ENCODE measurements at places on chromosomes 7 and 10. TPM values are rescaled to one million over a fixed set of nuclear protein-coding genes. Genes with fewer than 3 reads are reported as not detected.

KIF11 gene
- 2.0 TPM for total RNA-seq

WEE2 gene
- not detected for total RNA-seq

ITIH5 gene
- total RNA-seq: not detected

NCAPG2 gene
- total RNA-seq: 17.9 TPM

LRRC17 gene
- 0.72 TPM for total RNA-seq

GRCh38 chr7:128785738-128786137 is 6.0 kb upstream of the CCDC136 start:
- no peak for DNase-seq

GRCh38 chr10:110568055-110568735 is 700 bp downstream of the SMC3 start:
- DNase-seq: peak; percentile 68

- DNase-seq: no peak
Observed at GRCh38 chr7:79563821-79564522, 110.5 kb upstream of the MAGI2 start.

GRCh38 chr7:2165610-2166594 is 66.8 kb downstream of the MAD1L1 start:
- DNase-seq: no peak

- no peak for DNase-seq
Observed at GRCh38 chr10:8835453-8836167, 781.1 kb downstream of the GATA3 start.

- DNase-seq: no peak
Observed at GRCh38 chr7:101179117-101179516, 976 bp downstream of the NAT16 start.

DNA sequence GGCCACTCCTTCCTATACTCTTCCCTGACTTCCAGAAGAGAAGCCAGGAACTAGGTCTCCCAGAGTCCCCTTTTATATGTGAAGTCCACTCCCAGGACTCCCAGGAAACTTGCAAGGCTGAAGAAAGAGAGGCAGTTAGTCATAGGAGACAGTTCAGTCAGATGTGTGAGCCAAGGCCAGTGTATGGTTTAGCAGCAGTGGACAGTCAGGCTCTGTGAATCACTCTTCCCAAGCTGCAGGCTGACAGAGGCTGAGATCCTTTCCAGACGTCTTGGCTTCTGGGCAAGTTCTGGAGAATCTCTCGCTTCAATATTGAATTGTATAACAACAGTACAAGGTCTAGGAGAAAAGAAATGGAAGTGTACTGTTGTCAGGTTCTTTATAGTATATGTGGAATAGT is 26.9 kb downstream of the BLVRA start:
- no peak for DNase-seq

- DNase-seq: no peak
Observed at GRCh38 chr7:26441002-26441521, 149.4 kb downstream of the SNX10 start.

All from CD4-positive, alpha-beta memory T cell (primary cell).